Parietal lobe (tissue), 2 donors: ENCODE measurements at places on chromosomes 13 and 19. TPM values are rescaled to one million over a fixed set of nuclear protein-coding genes. Genes with fewer than 3 reads are reported as not detected.

Gene PCID2
- 88.6 TPM for total RNA-seq

Gene FPR3
- not detected for total RNA-seq

Gene ZNF726
- 17.2 TPM for total RNA-seq

Gene CDX2
- not detected for total RNA-seq

Gene SHC2
- 18.2 TPM for total RNA-seq
